ENCODE measurements at places on chromosomes 16 and 17.

DNA sequence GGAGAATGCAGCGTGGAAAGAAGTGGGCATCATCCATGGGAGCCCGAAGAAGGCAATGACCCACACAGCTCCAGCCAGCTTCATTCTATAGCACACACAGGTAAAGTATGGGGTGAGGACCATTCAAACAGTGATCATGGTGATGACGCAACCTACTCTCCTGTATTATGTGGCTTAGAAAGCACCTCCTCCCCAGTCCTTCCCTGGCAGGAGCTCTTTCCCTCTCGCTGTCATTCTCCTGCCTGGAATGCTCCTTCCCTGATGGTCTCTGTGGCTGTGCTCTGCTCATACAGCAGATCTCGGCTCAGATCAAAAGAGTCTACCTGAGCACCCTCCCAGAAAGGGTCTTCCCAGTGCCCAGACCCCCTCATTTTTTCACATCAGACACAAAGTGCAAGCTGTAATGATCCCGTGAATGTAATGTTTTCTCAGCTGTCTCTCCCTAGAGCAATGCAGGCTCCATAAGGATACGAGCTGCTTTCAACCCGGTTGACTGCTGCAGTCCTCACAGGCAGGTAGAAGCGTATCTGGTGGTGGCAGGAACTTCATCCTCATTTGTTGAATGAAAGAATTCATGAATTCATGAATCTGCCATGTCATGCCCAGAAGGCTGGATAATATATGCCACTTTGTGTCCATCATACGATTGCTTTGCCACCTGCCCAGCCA, 248.8 kb downstream of the HS3ST3A1 start:
- no peak for DNase-seq

GRCh38 chr17:82061047-82061925, 4.3 kb downstream of the DUS1L start:
- DNase-seq = no peak

GRCh38 chr16:13951611-13952010, 31.7 kb downstream of the ERCC4 start:
- DNase-seq = no peak

DNA sequence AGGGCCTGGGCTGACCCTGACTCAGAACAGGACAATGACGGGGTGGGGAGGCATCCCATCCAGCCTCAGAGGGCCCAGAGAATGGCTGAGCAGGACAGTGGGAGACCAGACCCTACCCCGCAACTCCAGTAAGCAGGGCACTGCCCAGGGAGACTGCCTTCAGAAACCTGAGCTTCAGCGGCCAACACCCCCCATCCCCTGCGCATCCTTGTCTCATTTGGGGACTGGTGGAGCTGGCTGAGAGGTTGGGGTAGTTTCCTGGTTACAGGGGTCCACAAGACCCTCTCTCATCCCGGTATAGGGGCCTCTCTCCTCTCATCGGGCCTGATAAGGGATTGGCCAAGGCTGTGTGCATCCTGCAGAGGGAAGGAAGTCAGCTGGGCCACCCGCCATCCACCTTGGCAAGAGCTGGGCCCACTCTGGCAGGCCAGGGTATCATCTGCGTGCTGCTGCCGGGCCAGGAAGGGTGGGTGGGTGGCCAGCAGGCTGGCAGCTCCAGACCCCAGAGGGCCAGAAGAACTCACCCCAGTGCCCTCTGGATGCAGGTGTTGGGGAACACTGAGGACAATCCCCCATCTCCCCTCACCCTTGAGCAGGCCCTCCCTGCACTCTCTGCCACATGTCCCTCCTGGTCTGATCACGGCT, 229.1 kb downstream of the KATNIP start:
- DNase-seq = no peak

GRCh38 chr16:14309906-14310305, 238.8 kb downstream of the MRTFB start:
- DNase-seq = peak; percentile 85

DNA sequence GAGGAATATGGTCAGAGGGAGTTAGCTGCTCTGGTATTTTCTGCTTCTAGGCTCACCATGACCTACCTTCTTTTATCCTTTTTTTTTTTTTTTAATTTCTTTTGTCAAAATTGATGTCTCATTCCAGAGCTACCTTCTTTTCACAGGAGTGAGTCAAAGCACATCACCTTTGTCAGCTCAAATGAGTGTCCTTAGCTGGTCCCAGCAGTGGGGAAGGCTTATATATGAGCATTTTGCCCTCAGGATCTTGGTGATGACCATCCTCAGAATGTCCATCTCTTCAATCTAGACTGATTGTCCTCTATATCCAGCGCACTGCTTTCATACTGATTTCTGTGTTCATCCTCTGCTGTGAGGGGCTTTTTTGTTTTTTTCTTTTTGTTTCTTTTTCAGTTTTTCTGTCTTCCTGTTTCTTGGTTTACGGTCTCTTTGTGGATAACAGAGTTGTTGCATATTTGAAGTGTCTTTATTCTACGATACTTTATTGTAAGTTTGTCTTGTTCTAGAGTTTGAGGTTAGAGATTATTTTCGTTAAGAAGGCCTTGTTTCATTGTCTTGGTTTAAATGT, 24.9 kb downstream of the CBFB start:
- no peak for DNase-seq

GRCh38 chr17:19410875-19411620, at the start of gene RNF112:
Gene RNF112, plus strand, starts transcription at chr17:19411232. Its CDS starts 177 bp downstream, at chr17:19411409.
- no peak for DNase-seq

- DNase-seq = no peak
These were observed 8.2 kb upstream of the PHF12 start for GRCh38 chr17:28959471-28959871.

DNA sequence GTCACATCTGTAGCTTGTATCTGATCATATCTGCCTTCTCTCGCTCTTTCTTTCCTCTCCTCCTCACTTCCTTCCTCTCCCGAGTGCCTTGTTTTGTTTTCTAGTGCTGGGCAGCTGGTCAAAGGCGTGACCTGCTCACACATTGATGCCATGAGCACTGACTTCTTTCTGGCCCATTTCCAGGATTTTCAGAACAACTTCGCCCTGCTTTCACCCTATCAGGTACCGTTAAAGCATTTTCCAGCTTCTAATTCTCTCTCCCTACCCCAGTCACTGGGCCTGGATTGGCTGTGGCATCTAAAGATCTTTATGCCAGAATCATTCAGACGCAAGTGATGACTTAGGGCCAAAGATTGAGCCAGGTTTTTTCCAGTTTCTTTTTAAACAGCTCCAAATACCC, 55.5 kb downstream of the OTOA start:
- DNase-seq = no peak

- no peak for DNase-seq
These were observed 20.3 kb downstream of the KPNB1 start for GRCh38 chr17:47670064-47670463.

DNA sequence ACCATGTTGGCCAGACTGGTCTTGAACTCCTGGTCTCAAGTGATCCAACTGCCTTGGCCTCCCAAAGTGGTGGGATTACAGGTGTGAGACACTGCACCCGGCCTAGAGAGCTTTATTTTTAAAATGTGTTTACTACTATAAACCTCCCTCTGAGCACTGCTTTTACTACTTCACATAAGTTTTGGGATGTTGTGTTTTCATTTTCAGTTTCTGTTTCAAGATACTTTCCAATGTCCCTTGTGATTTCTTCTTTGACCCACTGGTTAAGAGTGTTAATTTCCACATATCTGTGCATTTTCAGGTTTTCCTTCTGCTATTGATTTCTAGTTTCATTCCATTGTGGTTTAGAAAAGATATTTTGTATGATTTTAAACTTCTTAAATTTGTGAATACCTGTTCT, 74.4 kb downstream of the NETO2 start:
- no peak for DNase-seq

DNA sequence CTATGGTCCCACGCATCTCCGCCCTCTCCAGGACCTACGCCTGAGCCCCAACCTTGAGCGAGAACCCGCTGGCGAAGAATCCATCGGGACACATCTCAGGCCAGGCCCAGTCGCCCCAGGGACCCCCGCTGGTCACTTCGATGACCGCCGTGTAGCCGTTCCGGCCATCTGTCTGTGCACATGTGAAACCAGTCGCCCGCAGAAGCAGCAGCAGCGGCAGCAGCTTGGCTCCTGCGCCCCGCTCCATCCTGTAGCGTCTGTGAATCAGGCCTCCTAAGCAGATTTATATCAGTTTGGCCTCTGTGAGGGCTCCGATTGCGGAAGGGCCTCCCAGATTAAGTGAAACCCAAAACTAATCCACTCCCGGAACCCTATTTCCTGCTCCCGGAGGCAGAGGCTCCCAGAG, at the start of gene VMO1:
TSS of gene VMO1 (minus strand) at position 259 of the 406 bp plus-strand sequence. CDS start at position 247, 12 bp downstream.
- DNase-seq = peak; percentile 60

GRCh38 chr16:23155445-23156049, 6.3 kb upstream of the USP31 start:
- DNase-seq = peak; percentile 40

DNA sequence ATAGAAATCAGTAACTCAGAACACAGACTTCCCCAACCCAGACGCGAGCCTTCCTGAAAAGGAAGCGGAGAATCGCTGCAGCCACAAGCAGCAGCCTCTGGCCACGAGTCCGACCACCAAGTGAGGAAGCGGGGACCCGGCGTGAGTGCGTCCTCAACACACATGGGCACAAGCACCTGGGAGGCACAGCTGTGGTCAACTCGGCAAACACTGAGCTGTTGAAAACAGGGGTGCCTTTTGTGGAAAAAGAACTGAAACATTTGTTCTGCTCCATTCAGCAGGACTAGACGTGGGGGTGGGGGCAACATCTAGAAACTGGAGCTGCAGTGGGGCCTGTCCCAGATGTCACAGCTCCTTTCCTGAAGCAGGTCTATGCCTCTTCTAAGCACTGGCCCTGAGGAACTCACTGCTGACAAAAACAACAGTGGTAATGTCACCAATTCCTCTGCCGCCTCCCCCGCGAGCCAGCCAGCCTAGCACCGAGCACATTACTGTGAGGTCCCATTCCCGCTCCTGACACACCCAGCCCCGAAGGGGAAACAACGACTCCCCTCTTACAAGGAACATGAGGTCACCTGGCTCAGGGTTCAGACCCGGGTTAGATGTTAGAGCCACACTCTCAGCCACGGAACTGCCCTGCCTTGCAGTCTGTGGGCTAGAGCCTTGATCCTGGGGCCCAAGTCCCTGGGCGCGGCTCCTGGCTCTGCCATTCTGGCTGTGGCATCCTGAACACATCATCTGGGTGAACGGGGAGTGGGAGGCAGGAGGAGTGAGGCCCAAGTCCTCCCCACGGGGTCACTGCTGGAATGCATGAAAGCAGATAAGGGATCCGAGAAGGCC, 29.0 kb downstream of the KDM8 start:
- DNase-seq = no peak

GRCh38 chr17:7396147-7396546, 1.8 kb upstream of the PLSCR3 start:
- DNase-seq = no peak

- no peak for DNase-seq
These were observed 44.4 kb downstream of the IRX3 start for GRCh38 chr16:54242199-54242598.

GRCh38 chr16:21163576-21163975, 5.1 kb downstream of the LDAF1 start:
- peak; percentile 47 for DNase-seq

- no peak for DNase-seq
These were observed 2.5 kb downstream of the KIF1C start for GRCh38 chr17:5000237-5000639.

DNA sequence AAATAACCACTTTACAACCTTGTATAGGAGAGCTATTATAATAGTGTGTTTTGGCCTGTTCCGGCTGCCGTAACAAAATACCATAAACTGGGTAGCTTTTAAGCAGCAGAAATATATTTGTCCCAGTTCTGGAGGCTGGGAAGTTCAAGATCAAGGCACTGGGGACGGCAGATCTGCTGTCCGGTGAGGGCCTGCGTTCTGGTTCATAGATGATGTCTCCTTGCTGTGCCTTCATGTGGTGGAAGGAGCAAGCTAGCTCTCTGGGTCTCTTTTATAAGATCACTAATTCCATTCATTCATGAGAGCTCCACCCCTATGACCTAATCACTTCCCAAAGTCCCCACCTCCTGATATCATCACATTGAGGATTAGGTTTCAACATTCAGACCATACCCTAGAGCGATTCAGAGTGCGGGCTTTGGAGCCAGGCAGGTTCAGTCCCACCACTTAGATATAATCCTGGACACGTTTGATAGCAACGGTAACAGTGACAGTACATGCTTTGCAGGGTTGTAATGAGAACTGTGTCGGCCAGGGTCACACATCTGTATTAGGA, 76.2 kb upstream of the ZFHX3 start:
- DNase-seq = no peak
